ENCODE measurements at places on chromosomes 6 and 20.

GRCh38 chr6:159214281-159214680 lies 45.1 kb downstream of the FNDC1 start:
- no peak for DNase-seq

GRCh38 chr20:46361381-46361780 lies 45.0 kb downstream of the ELMO2 start:
- no peak for DNase-seq

DNA sequence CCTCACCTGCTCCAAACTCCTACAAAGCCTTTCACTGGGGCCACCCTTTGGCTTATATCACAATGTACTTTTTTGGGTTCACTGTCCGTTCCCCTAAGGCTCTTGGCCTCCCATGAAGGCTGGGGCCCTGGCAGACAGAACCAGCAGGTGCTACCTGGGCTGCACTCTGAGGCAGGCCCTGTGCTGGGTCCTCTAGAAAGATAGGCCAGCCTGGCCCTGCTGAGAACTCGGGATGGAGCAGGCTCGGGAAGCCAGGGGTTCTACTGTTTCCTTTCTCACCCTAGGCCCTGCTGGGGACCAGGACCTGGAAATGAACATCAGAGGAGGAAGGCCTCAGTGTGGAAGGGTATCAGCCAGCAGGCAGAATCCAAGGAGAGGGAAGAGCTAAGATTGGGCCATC lies 79.5 kb downstream of the MRPL14 start:
- DNase-seq: no peak

DNA sequence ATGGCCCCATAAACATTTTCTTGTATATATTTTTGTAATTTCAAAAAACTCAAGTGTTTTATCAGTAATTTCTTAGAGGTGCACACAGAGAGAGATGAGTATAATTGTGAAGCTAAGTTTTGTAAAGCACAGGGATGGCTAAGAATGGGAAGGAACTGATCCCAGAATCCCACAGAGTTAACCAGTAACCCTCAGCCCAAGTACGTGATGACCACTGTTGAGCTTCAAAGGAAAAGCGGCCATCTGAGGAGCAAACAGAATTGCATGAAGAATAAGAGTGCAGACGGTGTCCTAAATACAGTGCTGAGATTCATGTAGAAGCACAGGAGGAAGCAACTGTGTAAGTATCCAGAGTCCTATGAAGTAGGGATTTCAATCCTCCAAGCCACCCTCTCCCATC lies 28.1 kb upstream of the HLA-C start:
- no peak for DNase-seq

GRCh38 chr6:83505356-83505755 lies 7.0 kb upstream of the PRSS35 start:
- DNase-seq: no peak

GRCh38 chr6:53943395-53943794 lies 148.6 kb downstream of the LRRC1 start:
- peak; percentile 27 for DNase-seq

DNA sequence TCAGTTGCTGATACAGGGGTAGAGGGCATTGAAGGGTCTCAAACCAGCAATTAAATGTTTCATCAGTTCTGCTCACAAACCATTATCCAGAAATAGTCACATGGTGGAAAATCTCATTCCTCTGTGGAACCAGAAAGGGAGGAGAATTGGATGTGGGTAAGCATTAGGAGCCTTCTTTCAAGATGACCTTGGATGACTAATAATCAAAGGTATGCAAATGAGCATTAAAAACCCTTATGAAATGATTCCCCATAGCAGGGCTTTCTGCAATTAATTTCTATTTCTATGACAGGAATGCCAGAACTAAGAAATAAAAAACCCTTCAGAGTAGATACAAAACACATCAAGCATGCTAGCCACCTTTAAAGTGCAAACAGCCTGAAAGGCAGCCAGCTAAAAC lies 37.4 kb upstream of the HCRTR2 start:
- DNase-seq: no peak

DNA sequence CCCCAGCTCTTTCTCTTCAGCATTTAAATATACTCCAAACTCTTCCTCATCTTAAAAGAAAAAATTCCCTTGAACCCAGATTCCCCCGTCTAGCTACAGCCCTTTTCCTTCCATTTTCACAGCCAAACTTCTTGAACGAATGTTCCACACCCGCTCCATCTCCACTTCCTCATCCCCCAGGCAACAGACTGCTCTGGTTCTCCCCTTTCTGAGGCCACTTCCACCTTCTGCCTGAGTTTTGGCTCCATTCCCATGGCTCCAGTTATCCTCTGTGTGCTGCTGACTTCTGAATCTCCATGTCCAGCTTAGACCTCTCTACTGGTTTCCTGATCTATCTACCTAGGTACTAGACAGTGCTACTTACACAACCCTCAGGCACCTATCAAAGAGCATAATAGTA lies 106.4 kb downstream of the RALGAPA2 start:
- DNase-seq: peak; percentile 9

DNA sequence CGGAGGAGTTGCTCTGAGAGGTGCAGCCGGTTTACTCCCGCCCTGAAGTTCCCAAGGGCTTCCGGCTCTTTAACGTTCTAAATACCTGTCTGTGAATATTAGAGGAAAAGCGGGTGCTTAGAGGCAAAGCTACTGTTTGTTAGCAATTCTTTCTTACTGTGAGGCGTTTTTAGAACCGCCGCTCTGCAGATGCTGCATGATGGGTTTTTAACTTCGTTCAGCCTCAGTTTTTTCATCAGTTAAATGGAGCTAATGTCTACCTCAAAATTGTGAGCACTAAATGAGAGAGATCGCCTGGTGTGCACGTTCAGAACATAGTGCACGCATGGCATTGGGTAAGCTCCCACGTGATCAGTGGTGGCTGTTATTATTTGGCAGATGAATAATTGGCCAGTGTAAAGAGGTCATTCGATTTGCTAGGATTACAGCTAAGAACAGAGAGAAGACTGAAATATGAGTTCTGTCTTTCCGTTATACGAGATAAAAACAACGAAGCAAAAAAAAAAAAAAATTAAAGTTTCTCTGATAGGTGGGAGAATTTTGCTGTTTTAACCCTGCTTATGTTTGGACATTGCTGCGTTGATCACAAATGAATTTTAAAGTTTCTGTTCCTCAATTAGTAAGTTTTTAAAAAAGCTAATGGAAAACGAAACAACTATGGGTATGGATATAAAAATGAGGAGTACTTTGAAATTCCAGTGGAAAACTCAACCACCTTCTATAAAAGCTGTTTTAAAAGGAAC lies 660 bp upstream of the TFB1M start:
- DNase-seq: peak; percentile 90

GRCh38 chr6:153125032-153125431 lies 6.0 kb downstream of the RGS17 start:
- no peak for DNase-seq

GRCh38 chr6:33391922-33392594 lies 435 bp downstream of the KIFC1 start:
- DNase-seq: peak; percentile 43

DNA sequence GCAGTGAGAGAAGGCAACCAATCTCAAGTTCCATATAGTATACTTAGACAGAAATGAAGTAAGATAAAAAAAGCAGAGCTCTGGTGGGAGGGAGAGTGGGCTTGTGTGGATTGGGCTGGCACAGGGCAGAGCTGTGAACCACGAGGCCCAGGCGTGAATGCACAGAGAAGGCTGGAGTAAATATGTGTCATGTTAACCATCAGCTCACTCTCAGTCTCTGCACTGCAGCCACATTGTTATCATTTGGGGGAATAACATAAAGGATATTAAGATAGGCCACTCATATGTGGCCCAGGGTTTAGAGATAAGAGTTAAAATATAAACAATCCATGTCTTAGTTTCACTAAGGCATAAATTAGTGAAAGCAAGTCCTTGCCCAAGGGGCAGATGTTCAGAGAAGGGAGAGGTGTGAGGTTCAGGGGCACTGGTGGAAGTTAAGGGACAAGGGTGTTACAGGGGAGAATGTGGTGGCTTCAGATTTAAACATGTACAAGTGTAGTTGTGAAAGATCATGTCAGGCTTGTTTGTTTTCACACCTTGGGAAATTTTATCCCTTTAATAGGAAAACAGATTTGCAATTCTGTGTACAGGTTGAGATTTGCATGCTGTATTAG lies 14.4 kb downstream of the GMPR start:
- no peak for DNase-seq

DNA sequence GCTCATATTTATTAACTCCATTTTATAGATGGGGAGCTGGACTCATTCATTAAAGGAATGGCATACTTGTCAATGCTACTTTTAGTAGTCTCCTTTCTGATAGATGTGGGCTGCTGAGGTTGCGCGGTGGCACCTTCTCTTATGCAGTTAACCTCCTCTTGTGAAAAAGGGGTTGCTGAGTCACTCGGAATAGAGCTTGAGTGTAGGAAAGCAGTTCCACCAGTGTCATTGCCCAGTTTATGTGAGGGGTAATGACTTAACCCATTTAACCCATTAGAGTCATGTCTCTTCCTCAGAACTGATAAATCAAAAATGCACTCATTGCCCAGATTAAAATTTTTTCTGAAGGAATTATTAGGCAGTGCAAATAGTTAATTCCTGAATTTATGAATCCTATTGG lies 6.3 kb downstream of the MAPK14 start:
- DNase-seq: no peak

GRCh38 chr20:48054051-48054450 lies 268.8 kb upstream of the SULF2 start:
- no peak for DNase-seq
